ENCODE measurements at places on chromosomes 3 and 15.

DNA sequence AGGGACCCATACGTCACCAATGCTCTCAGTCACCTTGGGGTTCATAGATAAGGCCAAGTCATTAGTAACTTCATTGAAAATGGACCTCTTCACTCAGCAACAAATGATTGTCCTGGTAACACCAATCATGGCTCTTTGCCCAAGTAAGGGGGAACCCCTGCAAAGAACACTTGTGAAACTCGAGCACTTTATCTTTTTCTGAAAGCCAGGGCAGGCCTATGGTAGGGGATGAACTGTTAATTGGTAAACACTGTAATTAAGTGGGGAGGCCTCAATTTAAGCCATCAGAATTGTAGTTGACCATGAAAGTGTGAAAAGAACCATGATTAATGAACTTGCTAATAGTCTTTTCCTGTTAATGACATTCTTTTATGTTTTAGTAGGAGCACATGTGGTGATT is 73.3 kb downstream of the ABHD5 start:
- DNase-seq, result no peak

- no peak for DNase-seq
Measured at GRCh38 chr15:68990992-68991500, 23.4 kb upstream of the NOX5 start.

- DNase-seq, result no peak
Measured at GRCh38 chr3:173018758-173019157, 122.3 kb downstream of the SPATA16 start.

- DNase-seq, result no peak
Measured at GRCh38 chr15:82838096-82838735, 28.8 kb downstream of the WHAMM start.

- DNase-seq, result no peak
Measured at GRCh38 chr3:14201940-14202684, 23.5 kb downstream of the LSM3 start.

DNA sequence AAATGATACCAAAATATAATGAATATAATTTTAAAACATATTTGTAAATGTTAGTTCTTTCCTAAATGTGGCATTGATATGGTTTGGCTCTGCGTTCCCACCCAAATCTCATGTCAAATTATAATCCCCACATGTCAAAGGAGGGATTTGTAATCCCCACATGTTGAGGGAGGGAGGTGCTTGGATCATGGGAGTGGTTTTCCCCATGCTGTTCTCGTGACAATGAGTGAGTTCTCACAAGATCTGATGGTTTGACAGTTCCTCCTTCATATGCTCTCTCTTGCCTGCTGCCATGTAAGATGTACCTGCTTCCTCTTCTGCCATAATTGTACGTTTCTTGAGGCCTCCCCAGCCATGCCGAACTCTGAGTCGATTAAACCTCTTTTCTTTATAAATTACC is 12.0 kb downstream of the CGGBP1 start:
- no peak for DNase-seq

- DNase-seq, result no peak
Measured at GRCh38 chr3:100708644-100708988, 678 bp upstream of the TFG start.

GRCh38 chr3:139794469-139795265 is 116.9 kb upstream of the NMNAT3 start:
- no peak for DNase-seq

DNA sequence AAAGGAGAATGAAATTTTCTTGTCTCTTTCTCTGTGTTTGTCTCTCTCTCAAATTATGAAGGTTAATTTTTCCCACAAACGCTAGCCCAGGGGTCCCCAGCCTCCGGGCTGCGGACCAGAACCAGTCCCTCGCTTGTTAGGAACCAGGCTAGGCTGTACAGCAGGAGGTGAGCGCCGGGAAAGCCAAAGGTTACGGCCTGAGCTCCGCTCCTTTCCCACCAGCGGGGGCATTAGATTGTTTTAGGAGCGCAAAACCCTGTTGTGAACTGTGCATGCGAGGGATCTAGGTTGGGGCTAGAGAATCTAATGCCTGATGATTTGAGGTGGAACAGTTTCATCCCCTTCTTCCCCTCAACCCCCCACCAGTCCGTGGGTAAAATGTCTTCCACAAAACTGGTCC is 74.7 kb upstream of the ZNF385D start:
- DNase-seq, result no peak

- DNase-seq, result no peak
Measured at GRCh38 chr15:48657950-48658591, 12.6 kb upstream of the FBN1 start.

DNA sequence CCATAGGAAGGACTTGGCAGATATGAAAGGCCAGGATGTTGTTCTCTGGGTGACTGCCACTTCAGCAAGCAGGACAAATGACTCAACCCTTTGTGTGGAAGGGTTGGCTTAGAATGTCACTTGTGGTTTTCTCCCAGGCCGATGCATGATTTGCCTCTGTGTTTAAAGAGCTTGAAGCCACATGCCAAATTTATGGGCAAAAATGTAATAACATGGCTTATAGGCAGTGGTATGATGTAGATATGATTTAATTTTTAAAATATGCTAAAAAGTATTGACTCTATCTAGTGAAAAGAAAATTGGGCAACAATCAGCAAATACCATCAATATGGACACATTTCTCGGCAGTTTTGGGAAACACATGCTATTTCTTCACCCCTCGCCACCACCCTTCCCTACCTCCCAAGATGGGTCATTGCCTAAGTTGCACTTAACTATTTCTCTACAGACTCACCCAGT is 114.6 kb downstream of the CYP19A1 start:
- no peak for DNase-seq

DNA sequence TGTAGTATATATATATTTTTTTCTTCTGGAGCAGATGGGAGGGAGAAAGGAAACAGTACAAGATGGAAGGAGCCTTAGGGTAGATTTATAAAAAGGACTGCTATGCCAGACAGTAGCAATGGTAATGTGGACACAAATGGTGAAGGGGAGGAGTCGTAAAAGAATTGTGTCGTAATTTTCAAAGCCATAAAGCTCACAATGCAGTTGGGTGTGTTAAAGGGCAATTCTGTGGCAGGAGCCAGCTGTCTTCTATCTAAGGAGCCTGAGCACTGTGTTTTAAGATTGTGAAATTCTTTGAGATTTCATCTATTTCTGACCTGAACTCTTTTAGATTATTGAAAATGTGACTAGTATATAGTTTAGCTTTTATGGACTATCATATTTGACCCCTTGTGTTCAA is 58.9 kb downstream of the CNOT10 start:
- no peak for DNase-seq

DNA sequence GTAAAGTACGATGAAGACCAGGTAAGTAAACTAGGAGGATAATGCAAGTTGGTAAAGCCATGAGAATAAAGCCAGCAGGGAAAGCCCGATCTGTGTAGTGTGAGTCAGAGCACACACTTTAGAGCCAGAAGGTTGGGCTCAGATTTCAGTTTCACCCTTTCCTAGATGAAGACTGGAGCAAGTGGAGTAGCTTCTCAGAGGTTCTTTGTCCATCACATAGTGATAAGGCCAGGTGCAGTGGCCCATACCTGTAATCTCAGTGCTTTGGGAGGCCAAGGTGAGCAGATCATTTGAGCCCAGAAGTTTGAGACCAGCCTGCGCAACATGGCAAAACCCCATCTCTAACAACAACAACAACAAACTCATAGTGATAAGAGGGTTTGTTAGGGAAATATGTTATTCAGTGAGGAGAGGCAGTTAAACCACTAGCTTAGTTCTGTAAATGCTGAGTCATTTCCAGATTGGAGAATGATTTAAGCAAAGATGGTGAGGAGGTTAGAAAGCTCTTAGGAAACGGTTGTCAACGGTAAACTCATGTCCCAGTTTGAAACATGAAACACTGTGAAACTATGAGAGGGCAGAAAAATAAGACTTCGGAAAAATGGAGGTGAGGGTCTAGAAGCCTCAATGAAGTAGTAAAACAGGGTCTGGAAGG is 39.0 kb downstream of the IL12A start:
- no peak for DNase-seq

GRCh38 chr3:156448300-156448699 is 106.6 kb downstream of the SSR3 start:
- peak; percentile 4 for DNase-seq

DNA sequence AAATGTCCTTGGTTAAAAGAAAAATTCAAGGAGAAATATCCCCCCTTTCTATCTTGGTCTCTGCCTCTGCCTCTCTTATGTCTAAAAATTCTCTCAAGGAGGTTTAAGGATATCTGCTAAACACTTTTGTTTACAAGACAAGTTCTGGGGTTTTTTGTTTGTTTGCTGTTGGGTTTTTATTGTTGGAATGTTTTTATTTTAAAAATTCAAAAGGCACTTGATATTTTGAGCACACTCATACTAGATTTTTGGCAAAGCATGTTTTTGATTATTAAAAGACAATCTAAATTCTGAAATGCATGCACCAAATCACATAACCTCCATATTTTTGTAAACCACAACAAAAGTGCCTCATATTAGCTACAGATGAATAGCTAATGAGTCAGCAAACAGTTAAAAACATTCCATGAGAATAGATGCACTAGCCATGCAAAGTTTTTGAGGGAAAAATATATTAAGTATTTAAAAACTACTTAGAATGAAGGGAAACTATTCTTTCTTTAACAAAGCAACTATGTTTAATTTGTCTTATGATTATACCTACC is 84.6 kb downstream of the ZBTB20 start:
- DNase-seq, result no peak

DNA sequence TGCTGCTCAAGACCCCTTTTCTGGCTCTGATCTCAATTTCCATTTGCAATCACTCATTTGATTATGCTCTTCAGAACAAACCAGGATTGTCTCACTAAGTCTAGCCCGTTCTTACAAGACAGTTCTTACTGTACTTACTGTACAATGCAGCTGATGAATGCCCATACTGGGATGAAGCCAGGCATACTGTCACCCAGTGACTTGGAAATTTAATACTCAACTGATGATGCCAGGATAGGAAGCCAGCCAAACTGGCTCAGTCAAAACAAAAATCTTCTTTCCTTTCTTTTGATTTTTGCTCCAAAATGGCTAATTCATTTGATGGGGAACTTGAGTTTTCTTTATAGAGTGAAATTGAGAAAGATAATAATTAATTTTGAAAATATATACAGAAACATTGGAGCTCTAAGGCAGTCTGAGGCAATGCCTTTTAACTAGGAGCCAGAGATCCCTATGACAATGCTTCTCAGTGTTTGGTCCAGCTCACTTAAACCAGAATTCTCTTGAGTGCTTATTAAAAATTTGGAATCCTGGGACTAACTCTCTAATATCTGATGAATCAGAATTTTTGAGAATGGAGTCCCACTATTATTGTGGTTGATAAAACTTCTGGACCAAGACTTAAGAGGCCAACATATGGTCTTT is 265.6 kb upstream of the THBS1 start:
- DNase-seq, result no peak

DNA sequence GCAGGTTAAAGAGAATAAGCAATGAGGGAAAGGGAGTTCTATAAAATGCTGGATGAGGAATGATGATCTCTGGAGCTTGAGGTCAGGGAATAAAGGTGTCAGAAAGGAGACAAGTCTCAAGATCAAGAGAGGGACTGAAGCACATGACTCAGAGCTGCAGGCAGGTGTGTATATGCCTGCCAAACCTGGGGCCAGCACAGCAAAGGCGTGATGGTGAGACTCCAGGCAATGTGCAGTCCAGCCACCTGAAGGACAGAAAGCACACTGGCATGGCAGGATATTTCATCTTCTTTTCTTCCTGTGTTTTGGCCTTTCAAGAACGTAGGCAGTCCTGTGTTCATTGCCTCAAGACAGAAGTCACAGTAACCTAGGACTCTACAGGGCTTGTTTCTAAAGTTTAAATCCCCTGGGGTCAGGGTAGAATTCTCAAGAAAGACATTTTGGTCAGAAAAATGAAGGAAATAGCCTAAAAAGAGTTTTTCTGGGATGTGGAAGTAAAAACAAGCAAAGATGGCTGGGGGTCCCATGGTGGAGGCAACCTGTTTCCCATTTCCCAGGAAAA is 55.5 kb upstream of the TOPAZ1 start:
- DNase-seq, result no peak

GRCh38 chr3:52453496-52454249 is at the start of gene TNNC1:
TSS of gene TNNC1 (minus strand) at chr3:52454041. CDS start at chr3:52454015, 26 bp downstream.
- no peak for DNase-seq

DNA sequence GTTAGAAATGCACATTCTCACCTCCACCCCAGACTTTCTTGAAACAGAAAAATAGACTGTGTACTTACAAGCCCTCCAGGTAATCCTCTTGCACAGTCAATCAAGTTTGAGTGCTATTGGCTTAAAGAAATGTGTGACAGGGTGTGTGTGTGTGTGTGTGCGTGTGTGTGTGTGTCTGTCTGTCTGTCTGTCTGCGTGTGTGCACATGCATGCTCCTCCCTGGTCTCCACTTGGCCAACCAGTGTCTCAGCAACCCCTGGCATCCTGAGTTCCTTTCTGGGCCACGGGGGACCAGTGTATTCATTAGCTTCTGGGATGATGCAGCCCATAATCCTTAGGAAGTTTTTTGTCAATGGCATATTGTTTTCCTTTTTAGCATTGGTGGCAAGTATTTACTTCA is 128.8 kb upstream of the IL12A start:
- DNase-seq, result no peak

DNA sequence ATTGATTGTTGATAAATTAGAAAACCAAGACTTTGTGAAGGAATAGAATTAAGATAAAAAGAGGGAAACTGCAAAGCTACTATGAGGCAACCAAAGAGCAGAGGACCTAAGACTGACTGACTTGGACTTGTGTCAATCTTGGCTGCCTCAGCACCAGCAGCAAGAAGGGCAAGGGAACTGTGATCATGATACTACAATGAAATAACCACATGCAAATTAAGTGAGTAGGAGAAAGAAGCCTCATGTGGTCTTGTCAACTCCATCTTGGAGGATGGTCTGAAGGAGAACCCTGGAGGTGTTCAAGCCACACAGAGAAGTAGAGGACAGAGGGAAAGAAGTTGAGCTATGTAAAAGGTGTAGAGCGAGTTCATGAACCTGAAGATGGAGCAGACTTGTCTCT is 47.3 kb upstream of the THRB start:
- DNase-seq, result no peak

DNA sequence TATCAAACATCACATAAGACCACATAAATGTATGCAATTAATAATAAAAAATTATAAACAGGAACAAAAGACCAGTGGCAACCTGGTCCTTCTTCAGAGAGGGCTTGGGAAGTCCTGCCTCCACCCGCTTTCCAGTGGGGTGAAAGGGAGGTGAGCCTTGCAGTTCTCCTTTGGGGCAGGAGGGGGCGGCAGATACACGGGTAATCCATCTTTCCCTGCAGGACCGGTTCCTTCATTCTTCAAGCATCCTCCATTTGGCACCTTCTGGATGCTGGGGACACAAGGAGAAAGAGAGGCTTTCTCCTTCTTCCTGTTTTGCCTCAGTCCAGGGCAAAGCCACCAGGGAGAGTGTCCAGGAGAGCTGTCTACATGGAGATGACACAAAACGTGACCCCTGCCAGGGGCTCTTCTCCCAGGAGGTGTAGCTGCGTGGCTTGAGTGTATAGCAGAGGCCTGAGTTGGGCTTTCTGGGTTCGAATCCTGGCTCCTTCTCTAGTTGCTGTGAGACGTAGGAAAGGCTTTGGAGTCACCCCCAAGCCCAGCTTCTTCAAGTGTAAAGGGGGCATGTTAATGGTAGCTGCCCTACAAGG is 23.2 kb downstream of the RPLP1 start:
- DNase-seq, result peak; percentile 66

- no peak for DNase-seq
Measured at GRCh38 chr15:29880341-29880740, 58.1 kb upstream of the TJP1 start.

Measured in activated T-cell treated with anti-CD3 and anti-CD28 coated beads for 48 hours (primary cell).